ENCODE measurements at places on chromosomes 2 and 18. TPM values are rescaled to one million over a fixed set of nuclear protein-coding genes. Genes with fewer than 3 reads are reported as not detected.
A peak's percentile ranks its signal among the peaks of the same experiment; 100 is the strongest.

DNA sequence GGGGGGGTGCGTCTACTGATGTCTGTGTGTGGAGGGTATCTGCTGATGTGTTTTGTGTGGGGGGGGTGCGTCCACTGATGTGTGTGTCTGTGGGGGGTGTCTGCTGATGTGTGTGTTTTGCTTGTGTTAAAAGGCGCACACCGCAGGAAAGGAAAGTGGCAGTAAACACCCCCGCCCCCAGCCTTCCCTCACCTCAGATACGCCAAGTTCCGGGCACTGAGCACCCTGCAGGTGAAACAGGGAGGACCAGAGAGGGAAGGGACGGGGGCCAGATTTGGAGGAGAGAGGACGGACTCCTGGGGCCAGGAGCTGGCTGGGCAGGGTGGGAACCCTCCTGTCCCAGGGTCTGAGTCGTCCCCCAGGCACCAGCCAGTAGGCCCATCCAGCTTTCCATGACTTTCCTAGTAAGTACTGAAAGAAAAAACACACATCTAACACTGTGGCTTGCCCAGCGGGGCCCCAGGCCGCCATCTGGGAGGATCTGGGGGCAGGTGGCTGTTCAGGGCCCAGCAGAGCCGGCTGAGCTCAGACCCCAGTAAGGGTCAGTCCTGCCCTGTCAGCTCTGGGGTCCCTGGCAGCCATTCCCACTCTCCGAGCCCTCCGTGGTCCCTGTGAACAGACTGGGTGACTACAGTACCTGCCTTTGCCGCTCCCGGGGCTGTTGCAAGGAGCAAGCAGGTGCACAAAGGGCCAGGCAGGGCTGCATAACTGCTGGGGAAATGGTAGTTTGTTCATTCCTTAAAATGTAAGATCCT lies 126.9 kb downstream of the NFATC1 start:
- peak; percentile 45 for DNase-seq
- H3K27me3 ChIP-seq: no peaks in the 10 kb centered on the region
- H3K36me3 ChIP-seq: peaks cover 3% of the 10 kb centered on the region
- H3K4me3 ChIP-seq: no peak overlapping the region
- H3K27ac ChIP-seq: peak overlapping the region; percentile 44
- no peaks in the 10 kb centered on the region for H3K4me1 ChIP-seq

- no peak overlapping the region for H3K4me3 ChIP-seq
- no peak overlapping the region for H3K27ac ChIP-seq
- H3K4me1 ChIP-seq: no peaks in the 10 kb centered on the region
- H3K36me3 ChIP-seq: peaks cover 10% of the 10 kb centered on the region
- no peaks in the 10 kb centered on the region for H3K27me3 ChIP-seq
These were observed 27.1 kb downstream of the SRBD1 start for GRCh38 chr2:45583977-45584376.

The HDLBP gene
- total RNA-seq: 429 TPM

The KCNG2 gene
- total RNA-seq: not detected

- no peak for DNase-seq
- H3K27me3 ChIP-seq: peaks cover 4% of the 10 kb centered on the region
- no peaks in the 10 kb centered on the region for H3K36me3 ChIP-seq
- no peak overlapping the region for H3K4me3 ChIP-seq
- peak overlapping the region; percentile 87 for H3K27ac ChIP-seq
These were observed 282.9 kb upstream of the REV1 start for GRCh38 chr2:99772591-99773331.

The FRZB gene
- 111 TPM for total RNA-seq

GRCh38 chr2:26345283-26345544 lies 729 bp upstream of the SELENOI start:
- H3K27ac ChIP-seq: peak overlapping the region; percentile 93
- peak overlapping the region; percentile 96 for H3K4me3 ChIP-seq
- H3K4me1 ChIP-seq: peaks cover 4% of the 10 kb centered on the region

DNA sequence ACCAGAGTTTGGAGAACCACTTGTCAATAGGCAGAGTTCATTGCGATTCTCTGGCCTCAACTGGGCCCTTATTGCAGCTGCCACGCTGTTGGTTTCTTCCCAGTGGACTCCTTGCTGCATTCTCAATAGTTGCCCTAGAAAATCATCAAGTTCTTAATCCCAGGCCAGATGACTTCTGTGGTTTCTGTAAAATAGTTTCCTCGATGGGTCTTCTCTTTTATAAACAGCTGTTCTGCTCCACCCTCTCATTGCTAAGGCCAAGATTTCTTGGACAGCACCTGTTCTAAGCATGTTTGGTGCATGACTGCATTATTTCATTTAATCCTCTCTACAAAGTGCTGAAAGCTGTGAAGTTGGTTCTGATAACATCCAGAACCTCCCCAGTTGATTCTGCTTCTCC lies 131.0 kb downstream of the BCL2L11 start:
- no peaks in the 10 kb centered on the region for H3K4me1 ChIP-seq
- DNase-seq: no peak

GRCh38 chr2:234802845-234803171 lies 149.0 kb upstream of the SH3BP4 start:
- no peaks in the 10 kb centered on the region for H3K36me3 ChIP-seq
- no peak for DNase-seq
- H3K4me3 ChIP-seq: no peak overlapping the region
- no peaks in the 10 kb centered on the region for H3K27me3 ChIP-seq
- no peaks in the 10 kb centered on the region for H3K4me1 ChIP-seq
